ENCODE measurements at places on chromosomes 7 and 10.

DNA sequence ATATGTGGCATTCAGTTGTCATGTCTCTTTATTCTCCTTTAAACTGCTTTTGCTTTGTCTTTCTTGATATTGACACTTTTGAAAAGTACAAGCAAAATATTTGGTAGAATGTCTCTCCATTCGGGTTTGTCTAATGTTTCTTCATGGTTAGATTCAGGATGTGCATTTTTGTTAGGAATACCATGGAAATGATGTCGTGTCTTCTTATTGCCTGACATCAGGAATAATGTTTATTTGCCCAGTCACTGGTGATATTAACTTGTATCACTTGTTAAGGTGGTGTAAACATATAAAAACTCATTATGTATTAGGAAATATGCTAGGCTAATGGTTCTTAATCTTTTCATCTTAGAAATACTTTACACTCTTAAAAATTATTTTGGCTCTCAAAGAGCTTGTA, 43.4 kb downstream of the CDK1 start:
- no peak for DNase-seq

GRCh38 chr10:124593431-124593985, 131.9 kb downstream of the LHPP start:
- DNase-seq, result no peak

DNA sequence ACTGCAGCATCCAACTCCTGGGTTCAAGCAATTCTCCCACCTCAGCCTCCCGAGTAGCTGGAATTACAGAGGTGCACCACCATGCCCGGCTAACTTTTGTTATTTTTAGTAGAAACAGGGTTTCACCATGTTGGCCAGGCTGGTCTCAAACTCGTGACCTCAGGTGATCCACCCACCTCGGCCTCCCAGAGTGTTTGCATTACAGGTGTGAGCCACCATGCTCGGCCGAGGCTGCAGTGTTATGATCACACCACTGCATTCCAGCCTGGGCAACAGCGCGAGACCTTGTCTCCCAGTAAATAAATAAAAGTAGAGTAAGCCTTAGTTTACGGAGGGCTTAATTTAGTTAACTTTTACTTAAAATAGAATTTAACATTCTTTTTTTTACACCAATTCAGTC, 23.7 kb upstream of the IGF2BP3 start:
- no peak for DNase-seq

DNA sequence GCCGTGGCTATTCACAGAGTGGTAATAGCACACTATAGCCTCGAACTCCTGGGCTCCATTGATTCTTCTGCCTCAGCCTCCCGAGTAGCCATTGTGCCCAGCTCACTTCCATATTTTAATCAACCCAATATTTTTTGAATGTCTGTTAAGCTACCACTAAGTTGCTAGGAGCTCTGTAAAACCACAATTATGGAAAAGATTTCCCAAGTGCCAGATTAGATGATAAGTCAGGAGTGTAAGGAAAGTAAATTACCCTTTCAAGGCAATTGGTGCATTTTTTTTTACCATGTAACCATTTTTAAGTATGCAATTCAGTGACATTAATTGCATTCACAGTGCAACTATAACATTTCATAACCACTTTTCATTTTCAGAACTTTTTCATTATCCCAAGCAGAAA, 87.5 kb upstream of the GATAD1 start:
- DNase-seq, result no peak

GRCh38 chr7:70856901-70857630, 274.9 kb upstream of the GALNT17 start:
- DNase-seq, result peak; percentile 43

Measured in activated CD4-positive, alpha-beta T cell treated with anti-CD3 and anti-CD28 coated beads, Interleukin-2, amount 50 U/mL, for 1 hour (primary cell).